Heart right ventricle (tissue), 16 donors: ENCODE measurements at places on chromosomes 4 and X. TPM values are rescaled to one million over a fixed set of nuclear protein-coding genes. Genes with fewer than 3 reads are reported as not detected.

- peak overlapping the region; percentile 10 for H3K27ac ChIP-seq
- no peak overlapping the region for H3K4me3 ChIP-seq
- H3K4me1 ChIP-seq, result peaks cover 14% of the 10 kb centered on the region
- no peak for DNase-seq
- no peaks in the 10 kb centered on the region for H3K36me3 ChIP-seq
Measured at GRCh38 chr4:1752284-1753041, 31.1 kb downstream of the TACC3 start.

EVC2 gene
- 0.87 TPM for polyA plus RNA-seq

TLR10 gene
- 0.01 TPM for polyA plus RNA-seq

DNA sequence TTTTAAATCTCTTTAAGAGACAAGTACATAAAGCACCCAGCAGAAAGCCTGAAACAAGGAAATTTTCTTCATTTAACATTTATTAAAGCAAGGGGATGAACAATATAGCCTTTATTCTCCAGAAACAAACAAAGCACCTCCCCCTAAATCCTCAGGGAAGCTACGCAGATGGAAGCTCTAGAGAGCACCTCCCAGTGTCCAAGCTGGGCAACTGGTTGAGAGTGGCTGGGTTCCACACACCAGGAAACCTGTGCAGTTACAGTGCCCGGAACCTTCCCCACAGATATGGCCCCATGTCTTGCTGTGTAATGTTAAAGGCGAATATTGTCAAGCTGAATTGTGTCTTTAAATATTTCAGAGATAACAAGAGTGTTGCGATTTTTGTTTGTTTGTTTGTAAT lies 8.9 kb upstream of the TRIML1 start:
- DNase-seq, result no peak
- H3K36me3 ChIP-seq, result no peaks in the 10 kb centered on the region
- H3K4me3 ChIP-seq, result no peak overlapping the region
- no peaks in the 10 kb centered on the region for H3K4me1 ChIP-seq
- no peak overlapping the region for H3K27ac ChIP-seq

TMEM150C gene
- polyA plus RNA-seq, result 19.0 TPM

DNA sequence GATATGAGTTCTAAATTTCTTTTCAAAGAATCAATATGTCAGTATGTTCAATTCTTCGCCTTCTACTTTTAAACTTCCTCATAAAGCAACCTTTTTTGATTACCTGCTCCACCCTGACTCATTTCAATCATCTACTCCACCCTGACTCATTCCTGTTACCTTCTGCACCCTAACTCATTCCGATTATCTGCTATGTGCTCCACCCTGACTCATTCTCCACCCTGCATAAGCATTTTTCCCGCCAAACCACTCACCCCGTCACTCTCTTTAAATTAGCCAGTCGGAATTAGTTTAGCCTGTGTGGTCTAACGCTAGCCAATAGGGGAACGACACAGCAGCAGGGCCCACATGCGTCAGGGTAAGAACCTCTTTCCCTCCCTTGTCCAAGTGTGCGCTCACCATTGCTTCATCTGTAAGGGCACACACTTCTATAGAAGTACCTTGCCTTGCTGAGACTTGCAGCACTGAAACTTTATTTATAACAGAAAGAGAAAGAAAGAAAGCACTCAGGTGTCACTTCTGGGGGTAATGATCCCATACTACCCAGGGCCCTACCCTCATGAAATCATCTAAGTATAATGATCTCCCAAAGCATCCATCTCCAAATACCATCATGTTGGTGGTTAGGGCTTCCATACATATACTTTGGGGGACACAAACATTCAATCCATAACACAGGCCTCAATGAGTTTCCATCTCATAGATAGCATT lies 875.2 kb downstream of the RAPGEF2 start:
- H3K36me3 ChIP-seq, result no peaks in the 10 kb centered on the region
- no peaks in the 10 kb centered on the region for H3K4me1 ChIP-seq
- H3K27ac ChIP-seq, result no peak overlapping the region
- no peak for DNase-seq

FRG2 gene
- polyA plus RNA-seq, result not detected

DNA sequence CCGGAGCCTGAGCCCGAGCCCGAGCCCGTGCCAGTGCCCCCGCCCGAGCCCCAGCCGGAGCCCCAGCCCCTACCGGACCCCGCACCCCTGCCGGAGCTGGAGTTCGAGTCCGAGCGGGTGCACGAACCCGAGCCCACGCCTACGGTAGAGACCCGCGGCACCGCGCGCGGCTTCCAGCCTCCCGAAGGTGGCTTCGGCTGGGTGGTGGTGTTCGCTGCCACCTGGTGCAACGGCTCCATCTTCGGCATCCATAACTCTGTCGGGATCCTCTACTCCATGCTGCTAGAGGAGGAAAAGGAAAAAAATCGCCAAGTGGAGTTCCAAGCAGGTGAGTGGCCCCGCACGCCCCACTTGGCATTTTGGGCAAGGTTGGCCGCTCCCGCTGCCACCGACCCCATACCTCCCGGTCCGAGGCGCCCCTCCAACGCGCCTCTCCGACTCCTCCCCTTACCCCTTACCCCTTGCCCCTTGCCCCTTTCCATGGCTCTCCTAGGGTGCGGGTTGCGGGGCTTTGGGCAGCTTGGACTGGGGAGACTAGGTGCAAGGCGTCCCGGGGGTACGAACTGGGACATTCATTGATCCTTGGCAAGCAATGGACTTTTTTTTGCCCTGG lies 553 bp downstream of the SLC16A2 start:
- no peak for DNase-seq
- no peaks in the 10 kb centered on the region for H3K27me3 ChIP-seq
- no peaks in the 10 kb centered on the region for H3K36me3 ChIP-seq
- H3K4me3 ChIP-seq, result peak overlapping the region; percentile 68

SMR3B gene
- polyA plus RNA-seq, result not detected

SHOX gene
- not detected for polyA plus RNA-seq

DNA sequence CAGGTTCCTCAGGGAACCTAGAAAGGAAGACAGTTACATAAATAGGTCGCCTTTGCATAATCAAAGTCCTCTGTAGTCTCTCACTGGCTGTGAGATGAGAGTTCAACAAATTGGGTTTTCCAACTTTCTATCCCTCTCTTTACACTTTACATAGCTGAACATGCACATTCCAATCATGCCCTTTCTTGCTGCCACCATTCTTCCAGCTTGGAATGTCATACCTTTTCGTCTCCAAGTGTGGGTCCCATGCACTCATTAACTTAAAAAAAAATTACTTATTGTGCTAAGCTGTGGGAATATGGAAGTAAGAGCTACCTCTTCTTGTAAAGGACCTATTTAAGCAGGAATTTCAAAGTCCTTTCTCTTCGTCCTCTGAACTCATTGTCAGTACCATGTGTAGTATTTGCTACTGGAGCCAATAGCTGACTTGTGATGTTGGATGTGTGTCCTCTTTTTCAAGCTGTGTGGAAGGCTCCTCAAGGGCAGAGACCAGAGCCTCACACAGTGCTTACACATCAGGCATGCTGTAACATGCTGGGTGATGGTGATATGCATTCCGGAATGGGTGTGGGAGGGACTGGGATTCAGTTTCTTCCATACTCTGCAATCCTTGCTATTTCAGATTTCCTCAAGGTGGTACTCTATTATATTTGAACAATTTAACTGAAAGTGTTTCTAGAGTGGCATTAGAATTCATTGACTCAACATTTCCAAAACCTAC lies 7.1 kb downstream of the ENOPH1 start:
- H3K4me3 ChIP-seq, result no peak overlapping the region
- no peaks in the 10 kb centered on the region for H3K36me3 ChIP-seq
- H3K27me3 ChIP-seq, result no peaks in the 10 kb centered on the region

SSX2 gene
- not detected for polyA plus RNA-seq

DNA sequence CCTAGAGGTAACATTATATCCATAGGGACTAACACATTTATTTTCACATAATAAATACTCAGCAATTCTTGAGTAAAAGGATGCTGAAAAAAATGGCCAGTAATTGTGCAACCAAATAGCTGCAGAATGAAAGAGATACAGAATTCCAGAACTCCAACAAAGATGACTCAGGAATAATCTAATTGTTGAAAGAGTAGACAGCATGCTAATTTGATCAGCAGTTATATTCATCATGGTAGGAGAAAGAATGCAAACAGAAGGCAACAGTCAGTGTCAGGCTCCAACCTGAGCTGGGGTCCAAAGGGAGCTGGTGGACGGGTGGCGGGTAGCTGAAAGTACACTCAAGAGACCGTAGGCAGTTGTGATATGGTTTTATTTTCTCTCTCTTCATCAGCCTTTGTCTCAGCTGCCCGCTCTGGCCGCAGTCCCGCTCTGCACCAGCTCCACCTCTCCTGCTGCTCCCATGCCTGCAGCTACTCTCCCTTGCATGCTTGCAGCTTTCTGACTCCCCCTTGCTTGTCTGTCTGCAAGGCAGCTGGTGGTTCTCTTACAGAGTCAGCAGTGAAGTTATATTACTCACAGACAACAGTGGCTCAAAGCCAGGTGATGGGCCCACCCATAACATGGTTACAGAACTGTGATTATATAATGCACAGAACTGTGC lies 1150.1 kb downstream of the STIM2 start:
- no peak overlapping the region for H3K27ac ChIP-seq
- DNase-seq, result no peak
- H3K36me3 ChIP-seq, result no peaks in the 10 kb centered on the region
- H3K4me3 ChIP-seq, result no peak overlapping the region
- no peaks in the 10 kb centered on the region for H3K4me1 ChIP-seq

EDA2R gene
- 0.12 TPM for polyA plus RNA-seq

- H3K4me1 ChIP-seq, result peaks cover 28% of the 10 kb centered on the region
- no peaks in the 10 kb centered on the region for H3K27me3 ChIP-seq
- H3K27ac ChIP-seq, result peak overlapping the region; percentile 89
- no peak for DNase-seq
- H3K4me3 ChIP-seq, result peak overlapping the region; percentile 80
Measured at GRCh38 chrX:119573222-119573621, 1.1 kb upstream of the UBE2A start.

COX7B2 gene
- polyA plus RNA-seq, result not detected

DNA sequence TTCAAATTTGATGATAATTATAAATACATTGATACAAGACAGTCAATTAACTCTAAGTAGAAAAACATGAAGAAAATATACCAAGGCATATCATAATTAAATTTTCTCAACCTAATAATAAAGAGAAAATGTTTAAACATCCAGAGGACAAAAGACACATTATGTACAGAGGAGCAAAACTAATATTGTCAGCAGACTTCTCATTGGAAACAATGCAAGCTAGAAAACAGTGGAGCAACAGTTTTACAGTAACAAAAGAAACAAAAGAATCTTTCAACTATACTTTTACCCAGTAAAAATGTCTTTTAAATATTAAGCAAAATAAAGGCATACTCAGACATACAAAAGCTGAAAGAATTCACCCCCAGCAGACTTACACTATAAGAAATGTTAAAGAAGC lies 238.0 kb downstream of the TMA16 start:
- no peak overlapping the region for H3K27ac ChIP-seq
- H3K4me1 ChIP-seq, result no peaks in the 10 kb centered on the region
- no peak for DNase-seq
- no peaks in the 10 kb centered on the region for H3K27me3 ChIP-seq
- no peak overlapping the region for H3K4me3 ChIP-seq

CXCL10 gene
- 0.14 TPM for polyA plus RNA-seq

MEPE gene
- polyA plus RNA-seq, result not detected

PPP2R2C gene
- polyA plus RNA-seq, result 0.66 TPM

DNA sequence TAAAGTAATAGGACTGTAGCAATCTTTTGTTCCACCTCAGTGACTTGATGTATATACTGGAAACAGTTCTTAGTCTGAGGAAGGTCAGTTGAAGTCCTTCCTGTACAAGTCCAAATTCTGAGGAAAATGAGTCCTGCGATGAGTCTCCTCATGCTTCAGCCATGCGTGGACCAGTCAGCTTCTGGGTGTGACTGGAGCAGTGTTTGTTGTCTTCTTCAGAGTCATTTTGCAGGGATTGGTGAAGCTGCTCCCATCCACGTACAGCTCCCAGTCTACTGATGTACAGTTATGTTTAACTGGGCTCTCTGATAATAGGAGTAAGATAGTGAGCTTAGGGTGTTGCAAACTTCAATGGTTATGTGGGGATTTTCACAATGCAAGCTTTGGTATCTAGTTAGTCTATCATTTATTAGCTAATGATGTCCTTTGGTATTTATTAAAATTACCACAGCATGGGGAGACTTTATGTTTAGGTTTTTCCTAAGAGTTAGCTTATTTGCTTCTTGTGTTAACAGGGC lies 3.4 kb downstream of the UGT2B17 start:
- H3K4me1 ChIP-seq, result no peaks in the 10 kb centered on the region
- no peak overlapping the region for H3K27ac ChIP-seq
- H3K36me3 ChIP-seq, result no peaks in the 10 kb centered on the region
- no peak overlapping the region for H3K4me3 ChIP-seq
- no peaks in the 10 kb centered on the region for H3K27me3 ChIP-seq
